ENCODE measurements at places on chromosomes 2 and 18. TPM values are rescaled to one million over a fixed set of nuclear protein-coding genes. Genes with fewer than 3 reads are reported as not detected.

MFF gene
- total RNA-seq: 104 TPM

CNDP1 gene
- not detected for total RNA-seq

COLEC11 gene
- total RNA-seq: 0.53 TPM

CXCR1 gene
- not detected for total RNA-seq

SKOR2 gene
- total RNA-seq: not detected
